ENCODE measurements at places on chromosomes 12 and 14. TPM values are rescaled to one million over a fixed set of nuclear protein-coding genes. Genes with fewer than 3 reads are reported as not detected.

CCDC184 gene
- total RNA-seq, result 0.19 TPM

YLPM1 gene
- 30.9 TPM for total RNA-seq

PLCZ1 gene
- not detected for total RNA-seq

PTHLH gene
- 0.20 TPM for total RNA-seq

ACSM4 gene
- not detected for total RNA-seq

TMEM179 gene
- total RNA-seq, result not detected

CLEC4C gene
- not detected for total RNA-seq

PYGL gene
- 98.7 TPM for total RNA-seq

MYF5 gene
- total RNA-seq, result not detected

FOXG1 gene
- total RNA-seq, result 0.05 TPM

HAL gene
- not detected for total RNA-seq

Data from cardiac ventricle fibroblast (primary cell).